ENCODE measurements at places on chromosomes 1 and 21.

- DNase-seq, result no peak
These were observed 35.7 kb downstream of the TENT5C start for GRCh38 chr1:117641536-117641935.

- DNase-seq, result no peak
These were observed at the start of gene HES4 for GRCh38 chr1:999725-1000356. TSS of gene HES4 (minus strand) at chr1:1000097. CDS start at chr1:999973, 124 bp downstream.

GRCh38 chr1:202915146-202915545 is 11.9 kb downstream of the KLHL12 start:
- DNase-seq, result no peak

DNA sequence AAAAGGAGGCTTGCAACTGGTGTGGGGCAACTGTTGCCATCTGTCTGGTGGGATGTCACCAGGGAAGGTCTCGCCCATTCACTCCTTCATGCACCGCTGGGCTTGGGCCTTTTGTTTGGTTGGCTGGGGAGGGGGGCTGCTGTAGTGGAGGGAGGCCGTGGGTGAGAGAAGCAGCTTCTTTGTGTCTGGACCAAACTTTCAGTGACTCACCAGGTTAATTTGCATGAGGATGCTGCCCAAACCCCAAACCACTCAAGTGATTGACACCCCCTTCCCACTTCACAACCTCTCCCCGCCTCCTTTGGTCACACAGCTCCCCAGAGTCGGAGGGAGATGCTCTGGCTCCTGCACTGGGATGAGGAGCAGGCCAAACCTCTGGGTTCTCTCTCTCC is 19.7 kb downstream of the BTG2 start:
- DNase-seq, result no peak

- no peak for DNase-seq
These were observed 95.5 kb downstream of the MIS18A start for GRCh38 chr21:32183396-32183795.

DNA sequence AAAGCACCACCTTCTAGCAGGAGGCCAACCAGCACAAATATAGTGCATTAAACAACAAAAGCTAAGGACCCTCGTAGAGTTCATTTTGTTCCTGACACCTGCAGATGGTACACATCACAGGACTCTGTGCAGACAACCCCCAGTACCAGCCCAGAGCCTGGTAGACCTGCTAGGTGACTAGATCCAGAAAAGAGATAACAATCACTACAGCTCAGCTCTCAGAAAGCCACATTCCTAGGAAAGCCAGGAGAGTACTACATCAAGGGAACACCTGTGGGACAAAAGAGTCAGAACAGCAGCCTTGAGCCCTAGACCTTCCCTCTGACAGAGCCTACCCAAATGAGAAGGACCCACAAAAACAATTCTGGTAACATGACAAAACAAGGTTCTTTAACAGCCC is 344.7 kb upstream of the PTBP2 start:
- DNase-seq, result no peak

DNA sequence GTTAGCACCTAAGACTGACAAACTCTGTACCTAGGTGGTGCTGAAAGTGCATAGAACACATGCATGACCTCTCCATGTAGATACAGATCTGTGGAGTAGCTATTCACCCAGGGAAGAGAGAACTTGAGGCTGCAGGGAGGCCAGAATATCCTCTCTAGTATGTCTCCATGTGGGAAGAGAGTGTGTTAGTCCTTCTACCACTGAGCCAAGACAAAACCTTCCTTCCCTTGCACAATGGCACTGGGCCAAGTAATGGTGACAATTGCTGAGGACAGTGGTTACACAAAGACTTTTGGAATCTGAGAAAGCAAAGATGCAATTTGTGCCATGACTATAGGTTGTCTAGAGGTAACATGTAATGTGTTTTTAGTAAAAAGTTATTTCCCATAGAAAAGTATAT is 52.3 kb downstream of the C1orf198 start:
- DNase-seq, result no peak
